Esophagus squamous epithelium (tissue), 5 donors: ENCODE measurements at places on chromosomes 7 and 10. TPM values are rescaled to one million over a fixed set of nuclear protein-coding genes. Genes with fewer than 3 reads are reported as not detected.

HKDC1 gene
- total RNA-seq = not detected

SFTPA2 gene
- total RNA-seq = not detected

GRCh38 chr7:98282703-98283102 lies 1.2 kb downstream of the BRI3 start:
- no peak for DNase-seq
- no peaks in the 10 kb centered on the region for H3K36me3 ChIP-seq
- peak overlapping the region; percentile 84 for H3K4me3 ChIP-seq
- H3K27me3 ChIP-seq = no peaks in the 10 kb centered on the region
- H3K27ac ChIP-seq = peak overlapping the region; percentile 94

CCDC7 gene
- total RNA-seq = 6.6 TPM

- H3K4me1 ChIP-seq = peaks cover 52% of the 10 kb centered on the region
- DNase-seq = no peak
- H3K27ac ChIP-seq = peak overlapping the region; percentile 90
- H3K36me3 ChIP-seq = peaks cover 9% of the 10 kb centered on the region
- no peak overlapping the region for H3K4me3 ChIP-seq
These were observed 116.2 kb downstream of the SH3PXD2A start for GRCh38 chr10:103739039-103739764.

GRCh38 chr7:73702226-73702625 lies 17.2 kb downstream of the STX1A start:
- H3K27ac ChIP-seq = no peak overlapping the region
- peaks cover 5% of the 10 kb centered on the region for H3K36me3 ChIP-seq
- H3K27me3 ChIP-seq = no peaks in the 10 kb centered on the region
- H3K4me1 ChIP-seq = peaks cover 29% of the 10 kb centered on the region

DNA sequence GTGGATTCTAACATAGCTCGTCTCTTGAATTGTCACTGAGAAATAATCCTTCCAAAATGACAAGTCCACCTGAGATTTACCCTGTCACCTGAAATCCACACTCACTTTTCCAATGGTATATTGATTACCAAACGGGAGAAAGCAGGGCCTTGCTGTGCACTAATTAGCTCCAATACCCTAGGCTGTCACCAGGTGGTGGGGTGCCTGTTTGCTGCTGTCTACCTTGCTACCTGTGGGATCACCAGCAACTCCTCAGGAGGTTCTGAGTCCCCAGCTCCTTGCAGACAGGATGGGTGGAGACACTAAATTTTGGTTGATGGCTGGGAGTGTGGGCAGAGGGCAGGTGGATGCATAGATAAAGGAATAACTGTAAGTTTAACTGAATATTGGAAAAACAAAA lies 237.2 kb upstream of the ZNF32 start:
- H3K27ac ChIP-seq = no peak overlapping the region
- H3K27me3 ChIP-seq = no peaks in the 10 kb centered on the region
- no peaks in the 10 kb centered on the region for H3K36me3 ChIP-seq
- no peak overlapping the region for H3K4me3 ChIP-seq
- DNase-seq = no peak
- no peaks in the 10 kb centered on the region for H3K4me1 ChIP-seq

PRSS58 gene
- not detected for total RNA-seq

DNA sequence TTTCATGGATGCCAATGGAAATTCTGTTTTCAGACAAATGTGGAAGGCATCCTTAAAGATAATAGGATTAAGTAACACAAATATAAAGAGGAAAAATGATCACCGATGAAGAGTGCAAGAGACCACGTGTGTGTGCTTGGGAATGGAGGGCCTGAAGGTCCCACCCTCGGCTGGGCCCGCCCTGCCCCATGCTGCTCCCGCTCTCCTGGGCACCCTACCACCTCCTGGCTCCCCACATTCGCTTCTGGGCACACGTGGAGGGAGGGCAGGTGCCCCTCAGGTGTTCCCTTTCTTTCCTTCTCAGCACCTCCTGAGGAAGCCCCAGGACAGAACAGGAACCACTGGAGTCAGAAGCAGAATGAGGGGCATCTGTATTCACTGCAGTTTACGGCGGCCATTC lies 367.6 kb downstream of the DNAJB6 start:
- H3K4me3 ChIP-seq = no peak overlapping the region
- H3K4me1 ChIP-seq = no peaks in the 10 kb centered on the region
- no peak for DNase-seq
- H3K27me3 ChIP-seq = peaks cover 60% of the 10 kb centered on the region

DNA sequence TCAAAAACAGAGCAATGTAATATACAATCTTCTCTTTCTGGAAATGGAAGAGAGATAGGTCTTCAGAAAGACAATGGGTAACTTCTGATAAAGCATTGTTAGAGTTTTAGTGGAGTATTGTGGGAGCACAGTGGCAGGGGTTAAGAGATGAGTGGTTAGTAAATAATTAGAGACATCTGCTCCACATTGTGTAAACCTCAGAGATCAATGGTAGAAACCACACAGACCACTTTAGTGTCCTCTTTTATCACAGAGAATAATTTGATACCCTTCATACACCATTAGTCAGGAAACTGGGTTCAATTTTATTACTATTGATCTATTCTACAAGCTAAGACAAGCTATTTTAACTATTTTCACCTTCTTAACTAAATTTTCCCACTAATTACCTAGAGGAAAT lies 35.9 kb upstream of the MAGI2 start:
- H3K36me3 ChIP-seq = no peaks in the 10 kb centered on the region
- H3K4me3 ChIP-seq = no peak overlapping the region
- DNase-seq = no peak

PON1 gene
- total RNA-seq = not detected

GRCh38 chr10:48708144-48708543 lies 23.5 kb downstream of the WDFY4 start:
- H3K4me1 ChIP-seq = peaks cover 5% of the 10 kb centered on the region
- H3K4me3 ChIP-seq = no peak overlapping the region
- no peak overlapping the region for H3K27ac ChIP-seq

DNA sequence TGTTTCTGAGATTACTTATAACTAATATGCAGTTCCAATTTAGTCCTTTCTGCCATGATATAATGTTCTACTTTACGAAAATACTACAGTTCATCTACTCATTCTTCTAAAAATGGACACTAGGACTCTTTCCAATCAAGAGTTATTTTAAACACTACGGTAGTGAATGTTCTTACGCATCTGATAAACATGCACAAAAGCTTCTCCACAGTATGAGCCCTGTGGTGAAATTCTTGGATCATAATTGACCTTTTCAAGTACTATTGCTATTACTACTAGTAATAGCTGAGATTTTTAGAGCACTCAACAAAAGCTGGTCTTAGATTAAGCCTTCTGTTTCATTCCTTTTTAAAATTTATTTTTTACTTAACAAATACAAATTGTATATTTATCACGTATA lies 106.4 kb downstream of the CH25H start:
- DNase-seq = no peak
- no peaks in the 10 kb centered on the region for H3K36me3 ChIP-seq
- H3K4me3 ChIP-seq = no peak overlapping the region

DNA sequence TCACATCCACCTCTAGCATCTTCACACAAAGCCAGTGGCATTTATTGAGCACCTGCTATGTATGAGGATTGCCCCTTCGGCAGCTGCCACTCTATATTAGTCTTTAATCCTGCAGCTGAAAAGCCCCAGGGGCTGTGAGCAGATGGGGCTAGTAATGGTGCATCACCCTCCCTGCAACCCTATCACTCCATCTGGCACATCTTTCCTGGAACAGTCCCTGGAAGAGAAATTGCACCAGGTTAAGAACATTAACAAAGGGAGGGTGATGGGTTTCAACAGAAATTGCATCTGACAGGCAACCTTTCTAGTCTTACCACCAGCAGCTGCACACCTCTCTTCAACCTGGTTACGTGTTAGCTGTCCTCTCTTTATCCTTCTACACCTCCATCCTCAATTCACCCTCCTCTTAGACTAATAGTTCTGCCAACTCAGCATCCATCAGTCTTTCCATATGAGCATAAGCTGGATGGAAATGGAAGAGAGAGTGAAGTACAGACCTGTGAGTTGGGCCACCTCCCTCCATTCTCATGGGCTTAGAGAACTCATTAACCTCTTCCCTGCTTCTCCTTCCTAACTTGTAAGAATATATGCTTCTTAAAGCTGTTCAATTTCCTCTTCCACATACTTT lies 168.6 kb upstream of the NEBL start:
- H3K36me3 ChIP-seq = no peaks in the 10 kb centered on the region
- no peak overlapping the region for H3K4me3 ChIP-seq
- DNase-seq = no peak
- no peak overlapping the region for H3K27ac ChIP-seq

DNA sequence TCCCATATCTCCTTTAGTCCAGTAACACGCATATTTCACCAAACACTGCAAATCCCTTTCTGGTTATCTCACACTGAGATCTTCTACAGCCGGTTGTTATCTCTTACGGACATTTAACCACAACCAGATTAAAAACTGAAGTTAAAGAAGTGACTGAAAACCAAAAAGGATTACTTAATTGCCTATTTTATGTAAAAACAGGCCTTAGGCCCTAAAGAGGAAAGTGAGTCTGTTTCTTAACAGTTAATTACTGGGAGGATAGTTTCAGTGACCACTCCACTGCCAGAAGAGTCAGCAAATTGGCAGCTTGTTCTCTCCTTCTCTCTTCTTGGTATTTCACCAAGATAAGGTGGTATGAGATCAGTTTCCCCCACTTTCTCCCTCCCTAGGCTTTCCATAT lies 161.9 kb upstream of the MEOX2 start:
- no peak overlapping the region for H3K4me3 ChIP-seq
- H3K27me3 ChIP-seq = no peaks in the 10 kb centered on the region
- H3K36me3 ChIP-seq = no peaks in the 10 kb centered on the region
- H3K4me1 ChIP-seq = no peaks in the 10 kb centered on the region
- no peak overlapping the region for H3K27ac ChIP-seq
